Activated CD4-positive, alpha-beta T cell treated with anti-CD3 and anti-CD28 coated beads, Interleukin-2, amount 50 U/mL, for 24 hours (primary cell): ENCODE measurements at places on chromosomes 6 and 20.
A peak's percentile ranks its signal among the peaks of the same experiment; 100 is the strongest.

DNA sequence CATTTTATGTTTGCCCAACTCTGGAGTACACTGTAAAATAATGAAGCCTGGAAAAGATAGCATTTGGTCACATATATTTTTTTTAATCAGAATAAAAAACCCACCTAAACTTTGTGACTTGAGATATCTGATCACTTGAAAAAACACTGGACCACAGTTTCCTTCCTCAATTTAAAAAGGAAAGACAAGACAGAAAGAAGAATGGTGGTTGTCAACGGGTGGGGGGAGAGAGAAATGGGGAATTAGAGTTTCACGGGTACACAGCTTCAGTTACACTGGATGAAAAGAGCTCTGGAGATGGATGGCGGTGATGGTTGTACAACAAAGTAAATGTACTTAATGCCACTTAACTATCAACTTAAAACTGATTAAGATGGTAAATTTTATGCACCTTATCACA is 14.7 kb upstream of the DST start:
- no peak for DNase-seq

- DNase-seq = no peak
Observed at GRCh38 chr6:167472880-167473279, 148.0 kb downstream of the TTLL2 start.

DNA sequence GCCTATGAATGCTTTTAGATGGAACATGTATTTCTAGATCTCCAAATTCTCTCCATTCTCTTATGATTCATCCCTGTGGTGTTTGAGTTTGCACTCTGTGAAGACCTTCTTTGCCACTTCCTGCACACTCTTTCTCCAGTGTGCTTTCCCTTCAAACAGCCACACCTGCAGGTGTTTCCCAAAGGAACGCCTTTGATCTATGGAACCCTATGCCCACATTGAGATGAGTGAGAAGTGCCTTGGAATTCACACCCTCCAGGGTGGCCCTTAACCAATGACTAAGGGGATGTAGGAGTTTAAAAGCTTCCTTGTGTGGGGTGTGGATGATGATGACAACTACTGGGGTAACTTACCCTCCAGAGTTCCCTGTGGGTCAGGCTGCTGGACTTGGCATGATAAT is 570.1 kb downstream of the DHX35 start:
- DNase-seq = no peak

GRCh38 chr20:20425823-20426654 is 58.1 kb downstream of the INSM1 start:
- DNase-seq = no peak

GRCh38 chr6:104123227-104123626 is 736.5 kb downstream of the HACE1 start:
- DNase-seq = no peak

GRCh38 chr6:2183246-2183645 is 62.2 kb downstream of the GMDS start:
- no peak for DNase-seq

DNA sequence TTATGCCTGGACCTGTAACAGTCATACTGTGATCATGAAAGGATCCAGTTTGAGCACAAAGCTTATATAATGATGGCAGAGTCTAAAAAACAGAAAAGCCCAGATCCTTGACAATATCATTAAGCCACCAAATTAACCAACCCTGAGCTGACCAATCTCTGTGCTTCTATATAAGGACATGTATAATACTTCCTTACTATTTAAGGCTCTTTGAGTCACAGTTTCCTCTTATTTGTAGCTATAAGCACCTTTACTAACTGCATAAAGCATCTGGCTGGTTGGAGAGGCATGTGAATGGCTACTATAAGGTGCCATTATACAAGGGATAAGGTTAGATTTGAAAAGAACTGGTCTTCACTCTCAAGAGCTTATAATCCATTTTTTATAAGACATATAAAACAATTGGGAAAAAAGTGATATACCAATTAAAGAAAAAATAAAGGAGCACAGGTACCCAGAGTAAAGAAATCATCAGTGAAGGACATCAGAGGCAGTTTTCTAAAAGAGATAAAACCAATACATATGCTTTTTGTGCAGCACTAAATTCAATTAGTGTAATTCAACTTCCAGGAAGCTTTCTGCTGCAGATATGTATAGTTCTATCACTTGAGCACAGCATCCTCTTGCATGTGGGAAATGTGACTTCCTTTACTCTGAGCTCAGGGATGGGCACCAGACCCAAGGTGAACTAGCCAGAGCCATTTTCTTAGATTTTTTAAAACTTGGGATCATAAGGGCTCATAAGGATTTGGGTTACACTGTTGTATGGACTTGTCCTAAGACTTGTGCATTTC is 121.0 kb downstream of the BTBD9 start:
- no peak for DNase-seq

GRCh38 chr6:28943557-28944411 is 20.0 kb upstream of the TRIM27 start:
- peak; percentile 73 for DNase-seq

- DNase-seq = no peak
Observed at GRCh38 chr20:35739294-35740163, 2.5 kb downstream of the RBM39 start.

DNA sequence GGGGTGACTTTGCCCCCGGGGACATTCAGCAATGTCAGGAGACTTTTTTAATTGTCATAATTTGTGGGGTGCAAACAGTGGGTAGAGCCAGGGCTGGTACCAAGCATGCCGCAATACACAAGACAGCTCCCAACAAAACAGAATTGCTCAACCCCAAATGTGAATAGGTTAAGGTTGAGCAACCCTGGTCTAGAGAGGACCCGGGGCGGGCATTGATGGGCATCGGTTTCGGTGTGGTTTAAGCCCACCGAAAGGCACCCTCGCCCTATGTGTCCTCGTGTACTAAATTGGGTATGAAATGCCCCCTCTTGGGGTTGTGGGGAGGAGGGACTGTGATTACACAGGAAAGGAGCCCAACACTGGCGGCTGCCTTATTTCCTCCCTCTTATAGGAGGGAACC is 36.0 kb downstream of the KIAA1755 start:
- DNase-seq = no peak

GRCh38 chr20:31497838-31498540 is 16.3 kb upstream of the HM13 start:
- DNase-seq = no peak

DNA sequence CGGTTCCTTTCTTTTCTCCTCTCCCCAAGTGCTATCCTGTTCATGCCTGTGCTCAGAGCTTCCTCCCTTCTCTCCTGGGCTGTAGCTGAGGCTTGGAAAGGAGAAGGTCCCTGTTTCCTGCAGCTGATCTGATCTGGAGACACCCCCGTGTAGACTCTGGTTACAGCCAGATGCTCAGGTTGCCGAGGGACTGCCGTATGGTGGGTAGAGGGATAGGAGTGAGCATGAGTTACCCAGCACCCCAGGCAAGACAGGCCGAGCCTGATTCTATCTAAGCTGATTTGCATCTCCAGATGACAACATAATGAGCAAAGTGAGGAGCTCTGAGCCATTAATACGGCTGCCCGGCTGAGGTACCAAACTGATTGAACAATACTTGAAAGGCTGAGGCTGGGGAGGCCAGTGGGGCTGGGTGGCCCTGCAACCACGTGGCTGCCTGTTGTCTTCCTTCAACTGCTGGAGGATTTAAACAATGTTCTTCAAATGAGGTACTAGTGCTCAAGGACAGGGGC is 91.8 kb downstream of the ASXL1 start:
- no peak for DNase-seq

GRCh38 chr6:33808641-33809180 is 4.9 kb upstream of the MLN start:
- no peak for DNase-seq

DNA sequence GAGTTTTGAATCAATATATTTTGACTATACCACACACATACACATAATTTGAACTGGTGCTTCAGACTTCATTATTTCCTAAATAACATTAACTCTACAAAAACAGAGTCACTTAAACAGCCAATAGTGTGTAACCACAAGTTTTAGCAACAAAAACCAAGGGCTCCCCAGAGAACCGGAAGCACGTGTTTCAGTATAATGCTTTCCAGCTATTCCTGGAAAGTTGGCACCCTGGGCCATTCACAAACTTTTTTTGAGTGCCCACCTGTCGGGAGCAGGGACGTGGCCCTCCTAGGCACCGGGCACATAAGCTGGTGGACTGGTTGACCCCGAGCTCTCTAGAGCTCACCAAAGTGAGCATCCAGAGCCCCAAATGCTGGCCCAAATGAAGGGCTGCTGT is 1.9 kb upstream of the SLC35D3 start:
- DNase-seq = no peak

DNA sequence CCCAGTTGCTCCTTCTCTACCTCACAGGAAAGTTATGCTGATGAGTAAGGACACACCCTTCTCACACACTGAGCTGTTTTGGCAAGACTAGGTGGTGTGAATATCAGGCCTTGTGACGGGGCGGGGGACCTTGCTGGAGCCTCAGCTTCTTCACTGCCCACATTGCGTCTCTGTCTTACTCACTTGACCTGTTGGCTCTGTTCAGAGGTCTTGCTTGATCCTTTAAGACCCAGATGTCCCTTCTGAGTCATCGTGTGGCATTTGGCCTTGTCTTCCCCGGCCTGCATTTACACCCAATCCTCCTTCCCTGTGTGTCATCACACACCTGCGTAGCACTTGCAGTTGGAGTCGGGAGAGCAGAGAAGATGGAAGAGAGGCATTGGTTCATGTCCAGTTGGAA is 8.3 kb upstream of the PRND start:
- DNase-seq = no peak

DNA sequence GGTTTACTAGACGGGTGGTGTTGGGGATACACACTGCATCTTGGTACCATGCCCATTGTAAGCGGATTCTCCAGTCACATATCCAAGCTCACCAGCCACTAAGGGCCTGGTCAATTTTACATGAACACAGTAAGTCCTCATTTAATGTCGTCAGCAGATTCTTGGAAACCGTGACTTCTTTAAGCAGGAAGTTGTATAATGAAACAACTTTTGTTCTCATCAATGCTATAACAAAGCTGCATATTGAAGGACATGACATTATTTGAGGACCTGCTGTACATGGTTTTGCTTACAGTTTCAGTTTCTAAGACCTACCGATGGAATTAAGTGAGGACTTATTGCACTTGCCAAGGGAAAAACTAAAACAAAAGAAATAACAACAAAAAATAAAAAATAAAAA is 295.6 kb downstream of the SYNE1 start:
- DNase-seq = no peak

DNA sequence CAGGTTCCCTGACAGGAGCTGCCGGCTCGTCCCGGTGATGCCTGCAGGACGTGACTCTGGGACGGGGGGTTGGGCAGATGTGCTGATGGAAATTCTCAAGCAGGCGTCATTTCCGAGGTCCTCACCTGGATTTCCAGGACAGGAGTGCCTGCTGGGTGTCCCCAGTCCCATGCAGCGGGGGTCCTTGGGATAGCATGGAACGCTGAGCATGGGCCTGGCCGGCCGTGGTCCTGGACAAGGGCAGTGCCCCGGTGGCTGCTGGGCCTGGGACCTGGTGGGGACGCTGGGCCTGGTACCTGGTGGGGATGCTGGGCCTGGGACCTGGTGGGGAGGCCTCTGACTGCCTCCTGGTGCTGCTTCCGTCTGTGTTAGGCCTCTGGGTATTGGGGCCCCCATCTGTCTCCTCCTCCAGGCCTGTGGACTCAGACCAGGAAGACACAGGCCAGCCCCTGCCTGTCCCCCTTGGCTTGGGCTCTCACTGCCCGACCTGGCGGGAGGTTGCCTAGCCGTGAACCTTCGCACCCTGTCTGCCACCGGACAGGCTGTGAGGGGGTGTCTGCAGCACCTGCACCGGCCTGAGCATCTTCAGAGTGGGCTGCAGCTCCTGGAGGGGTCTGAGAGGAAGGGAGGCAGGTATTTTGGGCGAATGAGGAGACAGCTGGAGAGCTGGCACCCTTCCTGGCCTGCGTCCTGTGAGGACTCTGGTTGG is 6.2 kb downstream of the RTEL1 start:
- DNase-seq = no peak

- DNase-seq = no peak
Observed at GRCh38 chr20:40575851-40576250, 113.2 kb downstream of the MAFB start.
